ENCODE measurements at places on chromosomes 11 and 22.

GRCh38 chr11:117986981-117987574 lies 884 bp downstream of the IL10RA start:
- DNase-seq = no peak

DNA sequence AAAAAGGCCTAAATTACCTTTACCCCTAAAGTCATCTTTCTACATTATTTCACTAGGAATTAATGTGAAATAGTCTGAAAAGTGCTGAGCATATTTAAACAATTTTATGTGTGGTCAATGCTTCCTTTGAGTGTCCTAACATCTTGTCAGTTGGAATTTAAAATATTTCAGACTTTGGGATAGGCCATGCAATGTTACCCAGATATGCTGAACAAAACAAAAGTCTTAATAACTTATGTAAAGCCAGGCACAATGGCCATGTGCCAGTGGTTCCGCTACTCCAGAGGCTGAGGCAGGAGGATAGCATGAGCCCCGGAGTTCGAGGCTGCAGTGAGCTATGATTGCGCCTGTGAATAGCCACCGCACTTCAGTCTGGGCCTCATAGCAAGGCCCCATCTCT lies 137.4 kb downstream of the CADM1 start:
- no peak for DNase-seq

GRCh38 chr11:94869186-94869585 lies 101.0 kb downstream of the AMOTL1 start:
- DNase-seq = no peak

DNA sequence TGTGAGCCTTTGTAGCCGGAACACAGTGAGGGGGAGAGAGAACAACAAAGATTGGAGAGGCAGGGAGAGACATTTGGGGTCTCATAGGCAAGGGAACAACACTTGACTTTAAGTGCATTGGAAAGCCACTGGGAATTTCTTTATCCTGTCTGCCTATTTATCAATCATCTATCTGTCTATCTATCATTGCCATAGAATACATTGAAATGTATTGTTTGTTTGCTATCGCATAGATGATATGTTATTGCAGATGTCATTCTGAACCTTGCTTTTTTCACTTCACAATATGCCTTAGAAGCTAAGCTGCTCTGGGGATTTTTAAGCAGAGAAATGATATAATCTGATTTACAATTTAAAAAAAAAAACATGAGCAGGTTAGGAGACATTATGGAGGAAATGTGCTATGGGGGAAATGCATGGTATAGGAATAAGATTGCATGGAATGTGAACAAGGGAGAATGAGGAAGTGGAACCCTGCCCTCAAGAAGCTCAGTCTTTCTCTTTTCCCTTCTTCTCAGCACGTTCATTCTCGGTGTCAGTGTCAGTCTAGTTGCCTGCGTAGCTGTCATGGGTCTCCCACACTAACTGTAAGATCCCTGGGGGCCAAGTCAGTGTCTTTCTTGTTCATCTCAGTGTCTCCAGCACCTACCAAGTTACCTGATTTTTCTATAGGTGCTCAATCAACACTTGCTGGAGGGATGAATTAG lies 158.7 kb upstream of the ARHGAP20 start:
- DNase-seq = no peak

DNA sequence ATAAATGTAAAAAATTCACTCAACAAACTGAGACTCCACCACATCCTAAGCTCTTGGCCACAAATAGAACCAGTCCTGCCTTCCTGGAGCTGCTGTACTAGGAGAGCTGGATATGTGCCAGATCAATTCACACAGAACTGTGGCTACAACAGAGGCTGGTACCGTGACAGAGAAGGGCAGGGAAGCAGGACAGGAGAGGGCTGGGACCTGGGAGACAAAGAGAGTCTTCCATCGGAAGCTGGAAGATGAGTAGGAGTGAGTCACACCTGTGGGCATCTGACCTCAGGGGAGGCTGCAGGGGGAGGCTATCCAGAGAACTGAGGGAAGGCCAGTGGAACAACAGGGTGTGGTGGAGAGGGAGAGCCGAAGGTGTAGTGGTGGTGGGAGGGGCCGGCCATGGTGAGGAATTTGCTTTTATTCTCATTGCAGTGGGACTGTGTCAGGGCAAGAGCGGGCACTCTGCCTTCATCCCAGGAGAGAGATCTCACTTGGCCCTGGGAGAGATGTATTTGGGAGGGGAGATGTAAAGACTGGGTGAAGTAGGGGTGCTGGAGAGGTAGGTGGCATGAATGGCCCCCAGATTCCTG lies 1.9 kb upstream of the LTBP3 start:
- DNase-seq = no peak

DNA sequence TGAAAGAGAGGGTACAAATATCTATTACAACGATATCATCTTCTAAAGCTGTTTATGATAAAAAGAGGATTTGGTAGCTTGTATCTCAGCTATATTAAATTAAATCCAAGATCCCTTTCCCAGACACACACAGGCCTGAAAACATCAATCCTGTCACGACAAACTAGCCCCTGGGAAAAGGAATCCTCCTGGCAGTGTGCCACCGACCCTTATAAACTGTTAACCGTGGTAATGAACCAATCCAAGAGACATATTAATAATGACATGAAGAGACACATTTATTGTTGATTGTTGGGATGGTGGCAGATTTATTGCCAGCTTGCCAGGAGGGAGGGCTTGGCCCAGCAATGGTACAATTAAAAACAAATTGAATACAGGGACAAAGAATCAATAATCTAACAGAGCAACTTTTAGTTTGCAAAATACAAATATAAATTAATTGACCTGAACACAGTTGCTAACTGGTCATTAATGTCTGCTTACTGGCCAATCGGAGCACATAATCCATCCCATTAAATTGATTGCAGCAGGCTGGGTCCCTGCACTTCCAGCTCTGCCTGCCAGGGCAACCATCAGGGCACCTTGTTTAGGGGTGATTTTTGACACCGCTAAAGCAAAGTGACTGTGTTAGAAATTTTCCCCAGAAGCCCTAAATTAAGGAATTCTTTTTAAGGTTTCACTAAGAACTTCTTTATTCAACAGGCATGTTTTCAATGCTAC lies 887.6 kb downstream of the OPCML start:
- no peak for DNase-seq

DNA sequence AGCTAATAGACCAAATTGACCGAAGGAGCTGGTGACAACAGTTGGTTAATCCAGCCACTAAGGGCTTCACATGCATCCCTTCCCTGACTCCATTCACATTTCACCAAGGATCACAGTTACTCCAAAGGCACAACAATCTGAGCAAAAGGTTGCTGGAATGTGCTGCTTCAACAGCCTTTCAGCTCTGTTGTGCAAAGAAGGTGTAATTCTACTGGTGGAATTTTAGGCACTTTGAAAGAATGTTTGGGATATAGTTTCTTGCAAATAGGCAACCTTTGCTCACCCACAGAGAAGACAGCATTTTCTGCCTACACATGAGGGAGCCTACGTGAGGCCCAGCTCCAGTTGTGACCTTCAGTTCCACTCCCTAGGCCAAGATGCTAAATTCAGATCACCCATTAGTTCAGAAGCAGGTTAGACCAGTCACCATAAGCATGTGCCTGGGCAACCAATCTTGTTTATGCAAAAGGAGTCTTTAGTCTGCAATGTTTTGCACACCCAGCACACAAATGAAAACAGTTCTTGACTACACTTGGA lies 21.6 kb upstream of the FCHSD2 start:
- DNase-seq = no peak

DNA sequence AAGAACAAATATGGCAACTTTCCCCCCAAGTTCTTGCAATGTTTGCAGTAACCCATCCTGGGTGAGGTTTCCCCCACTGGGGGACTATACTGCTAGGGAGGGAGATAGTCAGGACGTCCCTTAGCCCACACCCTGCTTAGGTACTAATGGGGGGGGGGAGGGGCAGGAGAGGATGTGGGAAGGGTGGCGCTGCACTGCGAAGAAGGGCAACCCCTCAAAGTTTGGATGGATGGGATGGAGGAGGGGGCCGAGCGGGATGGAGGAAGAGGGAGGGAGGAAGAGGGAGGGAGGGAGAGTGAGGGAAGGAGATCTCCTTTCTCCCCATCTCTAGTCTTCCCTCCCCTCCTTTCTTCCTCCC lies 100.6 kb upstream of the HSD17B12 start:
- DNase-seq = no peak

GRCh38 chr11:109864834-109865547 lies 228.2 kb upstream of the ZC3H12C start:
- DNase-seq = no peak

DNA sequence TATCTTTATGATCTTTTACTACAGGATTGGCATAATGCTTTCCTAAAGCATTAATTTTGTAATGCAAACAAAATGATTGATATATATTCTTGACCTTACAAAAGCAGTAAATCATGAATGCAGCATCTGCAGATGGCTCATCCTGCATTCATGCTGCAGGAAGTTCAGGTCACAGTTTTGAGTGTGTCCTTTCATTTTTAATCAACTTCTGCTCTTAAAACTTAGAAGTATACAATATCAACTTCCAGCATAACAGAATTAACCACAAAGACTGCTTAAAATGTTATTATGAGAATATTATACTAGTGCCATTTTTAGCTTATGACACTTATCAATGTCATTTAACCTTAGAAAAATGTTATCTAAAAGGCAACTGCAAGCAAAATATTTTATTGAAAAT lies 54.0 kb downstream of the SLC36A4 start:
- no peak for DNase-seq

DNA sequence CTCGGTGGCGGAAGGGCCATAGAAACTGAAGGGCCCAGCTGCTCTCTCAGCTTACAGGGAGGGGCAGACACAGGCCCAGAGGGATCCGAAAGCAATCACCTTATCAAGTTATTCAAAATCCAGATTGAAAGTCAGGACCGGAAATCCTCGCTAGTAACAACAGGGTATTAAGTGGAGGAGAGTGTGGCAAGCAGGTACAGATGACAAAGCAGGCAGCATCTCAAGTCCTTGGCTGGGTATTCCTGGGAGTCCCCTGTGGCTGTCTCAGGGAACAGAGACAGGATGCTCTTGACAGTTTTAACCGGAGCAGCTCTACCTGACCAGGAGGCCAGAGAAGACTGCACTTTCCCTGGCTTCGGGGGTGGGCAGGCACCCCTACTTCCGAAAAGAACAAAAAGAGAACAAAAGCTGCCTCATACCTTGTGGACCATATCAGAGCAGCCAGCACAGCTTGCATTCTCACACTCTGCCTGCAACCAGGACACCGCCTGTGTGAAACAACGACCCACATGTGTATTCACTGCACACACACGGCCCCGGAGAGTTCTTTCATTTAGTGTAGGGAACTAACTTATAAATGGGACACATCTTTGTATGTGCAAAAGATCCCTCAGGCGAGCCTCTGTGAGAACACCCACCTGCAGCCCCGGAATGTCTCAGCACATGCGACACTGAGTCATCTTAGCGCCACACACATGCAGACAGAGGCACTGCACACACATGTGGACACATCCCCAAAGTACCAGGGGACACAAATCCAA lies 78.3 kb downstream of the MICAL3 start:
- no peak for DNase-seq

GRCh38 chr22:30427871-30428270 lies 2.3 kb downstream of the MTFP1 start:
- no peak for DNase-seq

GRCh38 chr11:14300661-14301304 lies 58.2 kb downstream of the RRAS2 start:
- DNase-seq = no peak

GRCh38 chr11:71434576-71435130 lies 13.5 kb downstream of the DHCR7 start:
- no peak for DNase-seq

DNA sequence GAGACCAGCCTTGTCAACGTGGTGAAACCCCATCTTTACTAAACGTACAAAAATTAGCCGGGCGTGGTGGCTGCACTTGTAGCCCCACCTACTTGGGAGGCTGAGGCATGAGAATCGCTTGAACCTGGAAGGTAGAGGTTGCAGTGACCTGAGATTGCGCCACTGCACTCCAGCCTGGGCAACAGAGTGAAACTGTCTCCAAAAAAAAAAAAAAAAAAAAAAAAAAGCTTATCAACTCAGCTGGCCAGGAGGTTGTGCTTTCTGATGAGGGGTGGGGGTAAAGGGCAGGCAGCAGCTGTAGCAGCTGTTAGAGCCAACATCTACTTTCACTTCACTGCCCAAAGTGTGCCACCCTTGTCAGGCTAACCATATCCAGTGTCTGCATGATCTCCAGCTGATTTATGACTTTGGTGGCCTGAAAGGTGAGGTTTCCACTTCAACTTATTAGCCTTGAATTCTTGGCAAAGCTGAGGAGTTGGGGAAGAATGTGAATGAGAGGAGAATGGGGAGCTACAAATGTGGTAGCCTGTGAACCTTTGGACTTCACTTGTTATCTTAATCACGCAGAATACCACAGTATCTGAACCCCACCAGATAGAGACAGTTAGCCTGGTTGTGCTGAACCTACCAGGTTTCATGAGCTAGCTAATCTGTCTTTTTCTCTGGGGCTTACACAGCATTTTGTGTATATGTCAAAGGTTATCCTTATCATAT lies 19.6 kb downstream of the RNF121 start:
- DNase-seq = no peak

DNA sequence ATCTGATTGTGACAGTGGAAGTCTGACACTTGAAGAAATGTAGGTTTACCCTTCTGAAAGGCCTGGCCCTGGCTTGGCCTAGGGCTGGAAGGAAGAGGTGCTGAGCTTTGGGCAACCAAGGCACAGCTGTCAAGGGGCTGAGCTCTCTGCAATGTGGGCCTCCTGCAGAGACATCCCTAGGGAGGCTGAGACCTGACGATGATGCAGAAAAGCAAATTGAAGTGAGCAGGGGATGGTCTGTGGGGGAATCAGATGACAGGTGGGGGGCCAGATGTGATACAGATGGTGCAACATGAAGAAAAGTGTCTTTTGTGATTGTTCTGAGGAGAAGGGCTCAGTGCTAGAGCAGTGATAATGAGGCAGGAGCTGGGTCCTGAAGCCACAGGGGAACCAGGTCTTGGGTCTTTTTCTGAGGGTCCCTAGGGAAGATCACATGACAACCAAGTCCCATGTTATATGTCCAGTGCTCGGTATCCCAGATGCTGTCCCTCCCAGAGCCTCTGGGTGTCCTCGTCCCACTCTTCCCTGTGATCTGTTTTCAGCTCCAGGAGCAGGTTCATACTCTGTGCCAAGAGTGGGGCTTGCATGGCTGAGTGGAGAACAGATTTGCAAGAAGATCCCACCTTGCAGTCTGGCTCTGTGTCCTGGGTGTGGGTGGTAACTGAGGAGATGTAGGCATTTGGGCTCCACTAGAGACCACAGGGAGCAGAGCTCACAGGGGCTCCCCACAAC lies 79.9 kb upstream of the VPREB1 start:
- DNase-seq = no peak

GRCh38 chr11:20027556-20028013 lies 132.7 kb downstream of the DBX1 start:
- DNase-seq = no peak

- no peak for DNase-seq
These were observed 66.8 kb downstream of the LARGE1 start for GRCh38 chr22:33853200-33854097.

GRCh38 chr11:45931739-45932138 lies 9.3 kb downstream of the LARGE2 start:
- no peak for DNase-seq

DNA sequence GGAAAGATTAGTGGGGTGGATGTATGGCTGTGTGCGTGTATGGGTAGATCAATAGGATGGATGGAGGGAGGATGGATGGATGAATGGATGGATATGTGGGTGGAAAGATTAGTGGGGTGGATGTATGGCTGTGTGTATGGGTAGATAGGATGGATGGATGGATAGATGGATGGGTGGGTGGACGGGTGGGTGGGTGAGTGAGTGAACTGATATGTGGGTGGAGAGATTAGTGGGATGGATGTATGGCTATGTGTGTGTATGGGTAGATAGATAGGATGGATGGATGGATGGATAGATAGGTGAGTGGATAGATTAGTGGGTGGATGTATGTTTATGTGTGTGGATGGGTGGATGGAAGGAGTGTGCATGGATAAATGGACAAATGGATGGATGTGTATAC lies 87.6 kb upstream of the LDLRAD3 start:
- no peak for DNase-seq

Data from chondrocyte (in vitro differentiated cells).